ENCODE measurements at places on chromosomes 6 and 20.

GRCh38 chr20:38143238-38143645, 21.8 kb downstream of the TGM2 start:
- no peak for DNase-seq

DNA sequence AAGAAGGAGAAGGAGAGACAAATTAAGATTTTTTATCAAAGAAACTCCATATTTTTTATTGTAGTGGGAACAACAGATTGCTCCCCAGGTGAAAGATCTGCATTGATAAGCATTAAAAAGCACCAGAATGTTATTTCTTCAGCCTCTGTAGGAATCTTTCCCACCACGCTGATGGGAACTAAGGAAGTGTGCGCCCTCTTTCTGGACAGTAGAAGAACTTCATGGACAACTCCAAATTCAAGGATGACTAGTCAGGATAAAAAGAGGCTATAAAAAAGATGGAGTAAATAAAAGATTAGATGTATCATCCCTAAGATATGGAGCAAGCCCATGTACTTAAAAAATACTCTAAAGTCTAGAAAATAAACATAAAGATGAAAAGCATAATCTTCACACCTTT, 45.8 kb upstream of the PAK5 start:
- no peak for DNase-seq

GRCh38 chr6:148857798-148858390, 111.1 kb downstream of the UST start:
- DNase-seq, result no peak

GRCh38 chr6:89527634-89528033, 94.7 kb downstream of the ANKRD6 start:
- DNase-seq, result no peak

DNA sequence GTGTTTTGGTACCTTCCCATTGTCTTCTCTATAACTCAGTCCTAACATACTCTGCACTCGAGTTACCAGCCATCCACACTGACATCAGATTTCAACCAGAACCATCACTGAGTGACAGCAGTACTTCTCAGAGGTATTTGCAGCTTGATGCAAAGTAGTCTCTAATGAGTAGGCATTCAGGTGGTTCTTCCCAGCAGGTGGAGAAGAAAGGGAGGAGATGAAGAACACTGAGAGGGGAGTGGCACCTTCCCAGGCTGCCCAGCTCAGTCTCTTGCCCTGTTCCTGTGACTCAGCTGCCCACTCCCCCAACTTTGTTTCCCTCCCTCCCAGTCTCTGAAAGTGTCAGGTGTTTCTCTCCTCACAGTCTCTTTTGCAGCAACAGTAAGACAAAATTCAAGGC, 38.7 kb upstream of the SMIM28 start:
- DNase-seq, result no peak

DNA sequence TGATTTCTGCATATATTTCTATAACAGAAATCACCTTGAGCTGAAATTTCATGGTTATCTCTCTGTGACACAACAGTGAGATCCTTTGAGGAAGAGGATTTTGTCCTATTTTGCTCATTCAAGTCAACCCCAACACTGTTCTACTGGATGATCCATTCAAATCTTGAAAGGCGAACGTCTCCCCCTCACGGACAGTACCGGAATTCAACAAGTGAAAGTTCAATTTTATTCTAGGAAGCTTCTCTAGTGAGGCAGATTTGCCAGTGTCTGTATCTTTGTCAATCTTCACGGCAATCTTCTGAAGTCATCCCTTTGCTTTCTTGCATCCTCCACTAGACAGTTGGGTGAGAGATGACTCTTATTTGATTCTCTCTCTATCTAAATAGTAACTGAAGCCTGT, 91.7 kb upstream of the PDE7B start:
- no peak for DNase-seq

DNA sequence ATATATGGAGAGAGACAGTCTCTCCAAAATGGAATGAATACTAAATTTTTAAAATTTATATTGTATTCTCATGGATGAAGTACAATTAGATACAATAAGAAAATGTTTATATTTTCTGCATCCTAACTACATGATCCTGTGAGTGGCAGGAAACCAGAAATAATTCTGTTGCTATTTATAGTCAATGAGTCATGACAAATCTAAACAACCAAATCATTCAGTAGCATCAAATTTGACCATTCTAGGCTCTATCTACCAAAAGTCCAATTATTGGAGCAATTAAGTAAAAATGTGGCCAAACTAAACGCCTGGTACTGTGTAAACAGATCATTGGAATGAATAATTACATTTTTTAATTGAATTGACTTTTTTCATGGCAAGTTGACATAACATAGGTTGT, 959.8 kb downstream of the EPHA7 start:
- no peak for DNase-seq

DNA sequence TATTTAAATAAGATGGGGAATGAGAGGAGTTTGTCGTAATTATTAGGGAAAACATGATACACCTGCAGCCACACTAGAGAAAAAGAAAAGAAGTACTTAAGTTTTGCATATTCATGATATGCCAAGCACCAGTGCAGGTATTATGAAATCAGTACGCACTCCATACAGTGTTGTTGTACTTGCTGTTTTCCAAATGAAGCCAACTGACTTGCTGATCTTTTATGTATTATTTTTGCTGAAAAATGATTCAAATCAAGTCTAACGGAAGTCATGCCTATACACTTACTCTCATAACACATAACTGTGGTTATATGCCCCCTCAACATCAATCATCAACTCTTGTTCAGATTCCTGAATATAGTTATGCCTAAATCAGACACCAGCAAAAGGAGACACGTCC, 584.9 kb upstream of the EYS start:
- DNase-seq, result no peak

- no peak for DNase-seq
These were observed 676.5 kb downstream of the TENT5A start for GRCh38 chr6:81075974-81076373.

DNA sequence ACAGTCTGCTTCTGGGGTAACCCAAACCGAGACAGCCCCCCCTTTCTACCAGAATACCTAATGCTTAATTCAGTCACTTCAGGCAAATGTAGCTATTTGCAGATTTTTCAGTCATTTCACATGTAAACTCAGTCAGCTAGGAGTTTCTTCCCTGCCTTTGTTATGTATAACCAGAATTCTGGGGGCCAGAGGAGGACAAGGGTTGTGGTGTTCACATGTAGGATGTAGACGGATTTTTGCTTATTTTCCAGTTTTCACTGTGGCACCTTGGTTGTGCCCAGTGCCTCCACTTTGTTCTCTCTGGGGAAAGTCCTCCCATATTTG, 51.1 kb downstream of the PROKR2 start:
- no peak for DNase-seq

GRCh38 chr20:37627060-37627766, 66.6 kb upstream of the CTNNBL1 start:
- DNase-seq, result no peak

GRCh38 chr20:58790454-58790853, 60.2 kb downstream of the GNAS-AS1 start:
- no peak for DNase-seq

DNA sequence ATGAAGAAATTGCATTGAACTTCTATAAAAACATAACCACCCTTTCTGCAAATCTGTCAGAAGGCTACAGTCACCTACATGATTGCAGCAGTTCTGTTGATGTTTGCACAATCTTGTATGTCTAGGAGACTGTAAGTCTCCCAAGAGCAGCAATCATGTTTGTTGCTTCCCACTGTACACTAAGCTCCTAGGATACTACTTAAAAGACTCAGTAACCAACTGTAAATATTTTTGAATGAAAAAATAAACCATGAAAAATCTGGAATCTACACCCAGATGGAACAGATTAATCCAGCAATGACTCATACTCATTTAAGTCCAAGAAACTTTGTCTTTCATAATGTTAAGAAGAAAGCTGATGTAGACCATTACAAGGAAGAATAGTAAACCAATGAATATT, 168.5 kb upstream of the ATXN1 start:
- DNase-seq, result no peak

DNA sequence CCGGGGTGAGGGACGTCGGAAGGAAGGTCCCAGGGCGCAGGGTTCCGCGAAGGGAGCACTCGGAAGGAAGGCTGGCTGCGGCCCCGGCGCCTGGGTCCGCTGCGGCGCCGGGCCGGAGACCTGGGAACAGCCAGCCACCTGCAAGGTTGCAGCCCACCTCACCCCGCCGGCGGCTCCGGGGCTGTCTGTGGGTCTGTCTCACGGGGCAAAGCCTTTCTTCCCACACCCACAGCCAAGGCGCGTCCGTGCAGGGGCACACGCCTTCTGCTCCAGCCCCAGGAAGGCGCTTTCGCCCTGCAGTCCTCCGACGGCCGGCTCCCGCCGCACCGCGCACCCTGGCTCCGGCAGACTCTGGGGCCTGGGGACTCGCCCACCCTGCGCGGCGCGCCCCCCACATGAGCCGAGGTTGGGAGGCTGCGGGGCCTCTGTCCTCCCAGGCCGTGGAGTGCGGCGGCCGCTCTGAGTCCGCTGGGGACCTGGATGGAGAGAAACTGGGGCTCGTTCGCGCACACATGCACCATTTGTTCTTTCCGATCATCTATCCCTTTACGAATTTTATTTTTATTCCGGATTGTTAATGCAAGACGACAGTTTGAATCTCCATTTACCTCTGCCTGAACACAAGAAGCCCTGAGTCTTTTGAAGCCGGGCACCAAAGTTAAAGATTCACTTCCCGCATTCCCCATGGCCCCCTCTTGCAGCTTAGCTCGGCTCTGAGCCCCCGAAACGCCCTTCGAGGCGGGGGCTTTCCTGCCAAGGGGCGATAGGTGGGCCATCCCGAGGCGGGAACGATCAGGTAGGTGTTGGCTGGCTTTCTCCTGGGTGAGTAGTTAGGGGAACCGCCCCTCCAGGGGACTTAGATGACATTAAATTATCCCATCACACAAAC, 4.5 kb upstream of the FOXC1 start:
- no peak for DNase-seq

GRCh38 chr6:82779041-82779440, 286.6 kb downstream of the UBE3D start:
- DNase-seq, result no peak

GRCh38 chr6:29702519-29703103, 20.6 kb upstream of the HLA-F start:
- DNase-seq, result no peak

GRCh38 chr6:52547647-52548352, 29.1 kb downstream of the TRAM2 start:
- DNase-seq, result no peak

- DNase-seq, result no peak
These were observed 27.7 kb upstream of the DEFB112 start for GRCh38 chr6:50077385-50077784.

DNA sequence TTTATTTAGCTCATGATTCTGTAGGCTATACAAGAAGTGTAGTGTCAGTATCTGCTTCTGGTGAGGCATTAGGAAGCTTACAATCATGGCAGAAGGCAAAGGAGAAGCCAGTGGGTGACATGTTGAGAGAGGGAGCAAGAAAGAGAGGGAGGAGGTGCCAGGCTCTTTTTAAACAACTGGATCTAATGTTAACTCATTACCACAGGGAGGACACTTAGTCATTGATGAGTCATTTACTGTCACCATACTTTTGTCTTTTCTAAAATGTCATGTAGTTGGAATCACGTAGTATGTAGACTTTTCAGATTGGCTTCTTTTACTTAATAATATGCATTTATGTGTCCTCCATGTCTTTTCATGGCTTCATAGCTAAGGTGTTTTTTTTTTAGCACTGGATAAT, 58.1 kb downstream of the NUS1 start:
- DNase-seq, result no peak

DNA sequence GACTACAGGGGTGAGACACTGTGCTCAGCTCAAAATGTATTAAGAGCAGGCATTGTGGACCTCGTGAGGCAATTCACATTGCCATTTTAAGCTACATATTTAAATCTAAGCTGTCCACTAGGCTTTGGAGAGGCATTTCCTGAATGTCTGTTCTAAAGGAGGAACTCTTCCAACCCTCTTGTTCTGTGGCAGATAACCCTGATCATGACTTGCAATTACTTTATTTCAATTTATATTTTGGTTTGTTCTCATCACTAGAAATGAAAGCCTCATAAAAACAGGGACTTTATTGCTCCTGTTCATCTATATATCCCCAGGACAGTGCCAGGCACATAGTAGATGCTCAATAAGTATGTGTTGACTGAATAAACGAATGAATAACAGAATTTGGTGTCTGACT, 84.0 kb upstream of the SALL4 start:
- no peak for DNase-seq

DNA sequence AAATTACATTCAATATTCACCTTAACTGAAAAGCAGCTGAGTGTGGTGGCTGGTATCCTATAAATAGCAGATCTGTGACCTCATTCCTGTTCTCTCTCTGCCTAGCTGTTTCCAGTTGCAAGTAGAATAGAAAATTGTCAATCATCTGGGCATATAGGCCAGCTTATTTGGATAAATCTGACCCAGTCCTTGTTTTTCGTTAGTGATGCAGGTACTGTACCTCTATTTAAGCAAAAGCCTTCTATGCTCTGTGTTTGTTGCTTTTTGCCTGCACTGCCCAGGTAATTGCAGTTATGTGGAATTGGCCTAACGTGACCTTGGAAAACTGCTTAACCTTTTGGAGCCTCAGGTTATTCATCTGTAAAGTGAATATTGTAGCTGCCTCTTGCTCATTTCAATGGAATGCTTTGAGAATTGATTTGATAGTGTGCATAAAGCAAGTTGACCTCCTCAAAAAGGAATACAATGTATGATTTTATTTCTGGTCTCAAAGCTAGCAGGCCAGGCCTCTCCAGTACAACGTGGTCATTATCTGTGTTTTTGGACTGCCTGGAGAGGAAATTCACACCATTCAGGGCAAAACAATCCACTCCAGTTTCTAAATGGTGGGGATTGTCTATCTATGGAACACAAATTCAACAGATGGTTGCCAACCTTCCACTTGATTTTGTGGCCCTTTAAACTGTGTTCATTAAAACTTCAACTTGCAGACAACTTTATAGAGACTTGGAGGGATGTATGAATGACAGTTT, 508.7 kb upstream of the CITED2 start:
- DNase-seq, result no peak

DNA sequence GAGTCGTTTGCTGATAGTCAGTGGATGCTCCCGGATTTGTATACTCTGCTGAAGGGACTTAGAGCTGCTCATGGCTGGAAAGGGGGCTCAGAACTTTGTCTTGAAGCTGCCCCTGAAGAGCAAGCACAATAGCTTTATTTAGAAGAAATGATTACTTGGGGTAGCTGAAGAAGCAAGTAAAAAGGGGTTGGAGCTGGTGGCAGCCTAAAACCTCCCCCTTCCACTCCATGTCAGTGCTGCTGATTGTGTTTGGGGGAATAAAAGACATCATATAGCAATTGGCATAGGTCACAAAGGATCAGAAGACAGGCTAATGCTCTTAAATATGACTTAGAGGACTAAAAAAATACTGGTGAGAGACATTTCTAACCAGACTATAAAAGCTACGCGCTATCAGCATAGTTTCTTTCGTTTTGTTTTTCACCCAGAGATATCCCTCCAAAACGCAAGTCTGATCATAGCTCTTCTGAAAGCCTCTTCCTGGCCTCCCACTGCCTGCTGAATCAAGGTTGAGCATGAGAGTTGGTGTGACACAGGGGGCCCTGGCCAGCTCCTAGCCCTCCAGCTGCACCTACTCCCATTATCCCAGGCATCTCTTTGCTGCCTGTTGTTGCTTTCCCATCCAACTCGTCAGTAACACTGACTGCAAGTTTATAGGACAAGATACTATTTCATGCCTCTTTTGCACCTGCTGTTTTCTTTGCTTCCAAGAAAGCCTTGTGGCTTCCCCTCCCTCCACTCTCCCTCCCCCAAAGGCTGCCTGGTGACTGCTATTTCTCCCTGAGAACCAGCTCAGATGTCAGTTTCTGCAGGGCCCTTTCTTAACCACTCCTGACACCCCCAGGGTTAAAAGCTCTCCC, 33.9 kb upstream of the SGK1 start:
- DNase-seq, result no peak

GRCh38 chr20:62662422-62662821, 20.1 kb downstream of the SLCO4A1 start:
- no peak for DNase-seq

Data from vagina (tissue), 2 donors.